NCI-H524 treated with DMSO at 0.1 percent for 48 hours (cell line): ENCODE measurements at places on chromosomes 11 and 22.

DNA sequence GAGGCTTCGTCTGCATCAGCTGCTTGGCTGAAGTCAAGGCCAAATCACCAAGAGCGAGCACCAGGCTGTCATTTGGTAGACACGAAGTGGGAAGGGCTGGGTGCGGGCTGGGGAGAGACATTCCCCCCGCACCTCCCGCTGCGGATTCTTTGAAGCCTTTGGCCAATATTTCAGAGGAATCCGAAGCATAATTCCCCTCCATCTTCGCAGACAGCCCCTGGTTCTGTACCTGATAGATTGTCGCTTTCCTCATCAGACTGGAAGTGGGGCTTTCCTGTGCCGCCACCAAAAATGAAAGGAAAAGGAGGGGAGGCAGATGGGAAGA, 15.3 kb downstream of the BLID start:
- DNase-seq, result no peak

- no peak for DNase-seq
Observed at GRCh38 chr22:48198489-48199459, 1436.3 kb downstream of the TBC1D22A start.

GRCh38 chr11:35272391-35272902, 133.5 kb downstream of the CD44 start:
- no peak for DNase-seq

DNA sequence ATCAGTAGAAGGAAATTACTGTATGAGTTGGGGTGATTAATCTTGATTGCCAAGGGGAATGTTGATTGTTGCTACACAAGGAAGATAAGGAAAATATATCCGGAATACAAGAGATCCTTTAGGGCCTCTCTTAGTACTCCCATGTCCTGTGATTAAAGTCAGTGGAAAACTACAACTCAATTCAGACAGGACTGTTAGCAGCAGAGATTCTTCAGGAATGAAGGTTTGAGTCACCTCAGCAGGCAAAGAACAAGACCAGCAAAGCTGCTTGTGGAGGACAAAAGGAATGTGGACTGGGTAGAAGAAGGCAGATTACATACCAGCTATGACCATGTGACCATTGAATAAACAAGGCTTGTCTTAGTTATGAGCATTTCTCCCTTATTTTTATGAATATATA, 478.2 kb downstream of the BUD13 start:
- no peak for DNase-seq

- no peak for DNase-seq
Observed at GRCh38 chr11:88594274-88594950, 256.9 kb upstream of the CTSC start.

- DNase-seq, result no peak
Observed at GRCh38 chr11:131870305-131870704, 499.9 kb downstream of the NTM start.

- no peak for DNase-seq
Observed at GRCh38 chr11:68541116-68541515, 80.6 kb downstream of the PPP6R3 start.

DNA sequence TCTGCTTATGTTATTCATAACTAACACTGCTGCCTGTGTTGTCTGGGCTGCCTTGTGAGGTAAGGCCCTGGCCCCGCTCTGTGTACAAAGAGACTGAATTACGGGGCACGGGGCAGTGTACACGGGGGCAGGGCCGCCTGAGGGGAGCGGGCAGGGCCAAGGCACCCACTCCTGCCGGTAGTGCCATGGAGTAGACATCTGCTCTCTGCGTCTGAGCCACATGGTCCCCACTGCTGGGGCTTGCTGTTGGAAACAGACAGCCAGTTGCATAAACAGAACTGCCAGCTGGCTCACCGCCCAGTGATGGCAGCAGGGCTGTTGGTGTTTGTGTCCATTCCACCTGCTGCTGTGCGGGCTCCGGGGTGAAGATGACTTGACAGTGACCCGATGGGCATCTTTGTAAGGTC, 19.8 kb downstream of the FAM118A start:
- peak; percentile 90 for DNase-seq

DNA sequence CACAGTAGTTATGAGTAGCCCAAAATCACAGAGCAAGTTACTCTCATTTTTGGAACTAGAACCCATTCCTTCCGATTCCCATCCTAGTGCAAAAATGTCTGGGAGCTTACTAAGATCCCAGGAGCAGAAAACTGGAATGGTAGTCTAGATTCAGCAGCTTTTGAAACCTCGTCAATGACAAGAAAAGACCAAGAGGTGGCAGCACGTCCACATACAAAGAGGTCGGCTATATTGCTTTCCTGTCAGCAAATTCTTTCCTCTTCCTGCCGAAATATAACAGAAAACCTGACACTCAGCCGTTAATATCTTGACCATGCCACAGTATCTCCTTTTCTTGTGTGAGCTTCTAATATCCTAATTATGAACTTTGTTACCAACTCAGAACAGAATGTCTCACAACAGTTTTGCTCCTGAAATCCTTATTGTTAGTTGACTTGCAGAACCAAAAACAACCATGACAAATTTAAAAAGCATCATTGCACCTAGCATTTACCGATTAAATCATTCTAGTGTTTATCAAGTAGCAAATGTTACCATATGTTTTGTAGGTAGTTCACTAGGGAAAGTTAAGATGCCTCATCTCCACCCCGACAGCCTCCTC, 92.8 kb upstream of the OR9G4 start:
- DNase-seq, result no peak

GRCh38 chr11:119011476-119012053, 6.6 kb downstream of the RPS25 start:
- no peak for DNase-seq

- DNase-seq, result no peak
Observed at GRCh38 chr11:128468111-128468510, 119.2 kb downstream of the ETS1 start.

GRCh38 chr22:40237241-40237640, 59.5 kb downstream of the TNRC6B start:
- DNase-seq, result no peak

GRCh38 chr11:85647604-85648299, at the start of gene TMEM126A:
Gene TMEM126A, plus strand, starts transcription at chr11:85647967. Its CDS starts 2,289 bp downstream, at chr11:85650256.
- DNase-seq, result peak; percentile 82

GRCh38 chr22:17085277-17086181, 729 bp downstream of the IL17RA start:
- no peak for DNase-seq

GRCh38 chr11:116107229-116107628, 603.0 kb upstream of the CADM1 start:
- no peak for DNase-seq

GRCh38 chr22:48600171-48600570, 1227.5 kb downstream of the BRD1 start:
- DNase-seq, result no peak

DNA sequence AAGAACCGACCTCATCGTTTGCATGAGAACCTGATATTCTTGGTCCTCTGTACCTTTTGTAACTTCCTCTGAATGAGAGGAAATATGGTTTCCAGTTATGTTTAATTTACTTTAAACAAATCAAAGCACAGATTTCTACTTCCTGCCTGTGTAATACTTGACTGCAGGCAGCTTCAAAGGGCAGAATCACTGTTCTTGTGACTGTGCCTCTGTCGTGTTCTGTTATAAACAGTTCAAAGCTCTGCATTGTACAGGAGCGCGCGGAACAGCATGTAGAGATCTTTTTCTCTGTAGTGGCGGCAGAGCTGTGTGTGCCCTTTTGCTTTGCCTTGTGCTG, 73.2 kb upstream of the CLDN5 start:
- no peak for DNase-seq

DNA sequence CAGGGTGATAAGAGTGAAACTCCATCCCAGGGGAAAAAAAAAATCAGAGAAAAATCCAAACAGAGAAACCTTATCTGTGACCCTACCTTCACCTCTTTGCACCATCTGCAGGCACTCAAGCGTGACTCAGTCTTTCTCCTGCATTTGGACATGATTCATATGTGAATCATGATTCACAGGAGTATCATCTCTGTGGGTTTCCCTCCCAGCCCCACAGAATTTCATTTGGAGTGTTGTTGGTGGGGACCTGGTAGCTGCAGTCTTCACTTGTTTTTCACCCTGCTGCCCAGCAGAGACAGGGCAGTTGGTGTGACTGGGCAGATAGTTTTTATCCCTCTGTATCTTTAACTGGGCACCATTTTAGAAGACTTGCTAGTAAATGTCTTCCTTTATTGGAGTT, 75.7 kb downstream of the DEPDC5 start:
- no peak for DNase-seq

- DNase-seq, result no peak
Observed at GRCh38 chr22:30227438-30228228, 18.9 kb downstream of the LIF start.

DNA sequence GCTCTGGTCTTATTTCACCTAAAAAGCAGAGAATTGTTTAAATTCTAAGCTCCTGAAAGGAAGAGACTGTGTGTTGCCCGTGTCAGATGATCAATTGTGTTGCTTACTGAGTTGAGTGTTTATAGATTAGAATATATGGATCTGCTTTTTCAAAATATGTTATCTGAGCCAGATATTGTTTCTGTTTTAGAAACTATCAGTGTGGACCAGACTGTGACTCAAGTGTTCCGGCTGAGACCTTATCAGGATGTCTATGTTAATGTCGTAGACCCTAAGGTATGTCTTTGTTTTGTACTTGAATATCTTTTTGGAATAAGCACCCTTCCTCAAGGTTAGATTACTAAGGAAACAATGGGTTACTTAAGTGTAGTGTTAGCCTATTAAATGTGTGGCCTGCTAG, 11.0 kb downstream of the DEPDC5 start:
- no peak for DNase-seq

GRCh38 chr22:41531715-41532477, 12.4 kb downstream of the POLR3H start:
- DNase-seq, result no peak

DNA sequence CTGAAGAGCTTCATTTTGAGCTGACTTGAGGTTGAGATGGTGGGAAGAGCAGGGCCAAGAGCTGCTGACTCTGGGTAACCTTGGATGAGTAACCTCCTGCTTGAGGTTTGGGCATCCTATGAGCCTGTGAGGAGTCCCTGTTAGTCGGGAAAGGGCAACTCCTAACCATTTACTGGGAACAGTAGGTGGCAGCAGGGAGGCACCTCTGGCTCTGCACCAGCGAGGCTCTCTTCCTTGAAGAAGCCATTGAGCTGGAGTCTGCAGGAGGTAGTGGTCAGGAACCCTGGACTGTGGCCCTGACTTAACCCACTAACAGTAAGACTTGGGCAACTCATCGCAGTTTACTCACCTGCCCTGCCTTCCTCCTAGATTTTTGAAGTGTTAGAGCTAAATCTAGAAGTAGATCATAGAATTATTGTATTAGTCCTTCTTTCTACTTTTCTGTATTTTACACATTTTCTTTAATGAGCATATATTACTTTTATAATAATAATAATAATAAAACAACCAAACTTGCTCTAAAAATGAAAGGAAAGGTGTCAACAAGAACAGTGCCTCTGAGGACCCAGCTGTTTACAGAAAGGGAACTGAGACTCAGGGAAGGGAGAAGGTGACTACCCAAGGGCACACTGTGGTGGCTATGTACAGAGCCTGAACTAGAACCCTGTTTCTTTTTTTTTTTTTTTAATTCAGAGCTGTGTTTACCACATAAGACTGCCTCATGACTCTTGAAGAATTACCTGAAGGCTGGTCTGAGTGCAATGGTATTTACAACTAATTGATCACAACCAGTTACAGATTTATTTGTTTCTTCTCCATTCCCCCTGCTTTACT, 47.5 kb downstream of the MEI1 start:
- DNase-seq, result no peak

DNA sequence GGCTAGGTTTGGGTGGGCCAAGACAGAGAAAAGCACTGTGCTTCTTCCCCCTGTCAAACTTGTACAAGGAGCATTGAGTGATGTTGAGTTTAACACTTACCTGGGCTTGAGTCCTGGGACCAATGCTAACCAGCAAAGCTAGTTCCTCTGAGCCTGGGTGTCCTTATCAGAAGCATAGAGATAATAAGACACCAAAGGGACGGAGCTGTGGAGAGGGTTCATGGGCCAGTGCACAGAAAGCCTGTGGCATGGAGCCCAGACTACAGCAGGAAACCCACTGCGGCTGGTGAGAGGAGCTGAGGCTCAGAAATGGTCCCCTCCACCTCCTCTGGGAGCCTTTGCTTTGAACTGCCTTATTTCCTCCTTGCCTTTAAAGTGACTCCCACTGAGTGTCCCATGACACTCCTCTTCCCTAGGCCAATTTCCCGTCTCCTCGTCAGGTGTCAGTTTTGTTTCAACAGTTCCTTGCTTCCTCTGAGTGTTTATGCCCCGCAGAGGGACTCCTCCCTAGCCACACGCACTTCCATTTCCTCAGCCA, 9.4 kb downstream of the SLCO2B1 start:
- DNase-seq, result no peak

DNA sequence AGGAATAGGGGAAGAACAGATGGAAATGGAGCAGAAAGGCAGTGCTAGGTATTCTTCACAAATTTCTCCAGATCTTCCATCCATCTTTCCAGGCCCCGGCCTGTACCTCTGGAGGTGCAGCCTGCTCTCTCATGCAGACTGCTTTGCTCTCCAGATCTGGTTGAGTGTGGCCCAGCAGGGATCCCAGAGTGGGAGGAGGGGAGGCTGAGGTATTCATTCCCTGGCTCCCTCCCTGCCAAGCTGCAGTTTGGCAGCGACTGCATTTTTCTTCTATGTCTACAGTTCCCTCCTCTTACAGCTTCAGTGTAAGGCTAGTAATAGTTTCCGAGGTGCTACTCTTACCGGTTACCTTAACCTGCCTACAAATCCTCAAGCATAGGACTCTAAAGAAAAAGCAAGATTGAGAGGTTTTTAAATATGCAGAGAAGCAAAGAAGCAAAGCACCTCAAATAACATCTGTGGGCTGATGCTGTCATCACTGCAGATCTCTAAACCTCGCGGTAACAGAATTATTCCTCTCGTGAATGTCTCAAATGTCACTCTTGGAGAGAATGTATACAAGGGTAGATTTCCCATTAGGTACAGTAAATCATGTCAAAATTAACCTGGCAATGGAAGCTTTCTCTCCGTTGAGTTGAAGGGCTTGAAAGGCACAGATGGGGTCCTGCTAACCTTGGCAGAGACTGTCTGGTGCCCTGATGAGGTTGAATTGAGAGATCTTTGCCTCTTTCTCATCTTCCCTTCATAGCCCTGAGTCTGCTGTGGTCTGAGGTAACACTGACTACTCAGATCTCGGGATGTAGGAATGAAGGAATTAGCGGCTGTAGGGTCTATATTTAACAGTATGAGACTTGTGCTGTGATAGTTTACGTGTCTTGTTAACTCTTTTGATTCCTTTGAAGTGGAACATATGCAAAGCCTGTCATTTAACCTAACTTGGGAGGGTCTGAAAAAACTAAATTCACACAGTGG, 297.9 kb upstream of the C11orf87 start:
- no peak for DNase-seq
